ENCODE measurements at places on chromosomes 16 and 17.
A peak's percentile ranks its signal among the peaks of the same experiment; 100 is the strongest.

DNA sequence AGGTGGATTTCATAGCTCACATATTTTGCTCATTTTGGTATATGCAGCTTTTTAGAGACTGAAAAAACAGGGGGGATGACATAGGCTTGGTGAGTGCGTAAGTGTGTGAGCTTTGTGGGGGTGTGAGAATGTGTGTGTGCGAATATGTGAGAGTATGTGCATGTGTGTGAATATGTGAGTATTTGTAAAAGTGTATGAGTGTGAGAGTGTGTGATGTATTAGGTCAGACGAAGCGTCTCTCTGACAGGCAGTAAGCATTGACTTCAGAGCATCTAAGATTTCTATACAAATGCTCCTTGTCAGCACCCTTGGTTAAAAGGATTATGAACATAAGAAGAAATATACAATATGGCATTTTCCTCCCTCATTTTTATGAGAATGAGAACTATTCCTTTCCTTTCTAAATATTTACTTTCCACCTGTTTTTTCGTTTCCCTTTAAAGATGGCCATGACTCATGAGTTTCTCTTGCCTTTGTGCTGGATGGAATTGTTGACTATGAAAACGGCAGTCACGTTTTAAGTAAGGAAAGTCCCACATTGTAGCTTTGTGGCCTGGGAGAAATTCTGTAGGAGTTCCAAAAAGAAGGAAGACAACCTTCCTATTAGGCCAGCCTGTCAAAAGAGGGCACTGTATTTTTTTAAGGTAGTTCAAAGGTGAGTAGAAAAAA, 276.4 kb downstream of the FOXL1 start:
- DNase-seq: no peak

- DNase-seq: peak; percentile 15
Measured at GRCh38 chr16:75380870-75381269, 52.4 kb downstream of the CFDP1 start.

DNA sequence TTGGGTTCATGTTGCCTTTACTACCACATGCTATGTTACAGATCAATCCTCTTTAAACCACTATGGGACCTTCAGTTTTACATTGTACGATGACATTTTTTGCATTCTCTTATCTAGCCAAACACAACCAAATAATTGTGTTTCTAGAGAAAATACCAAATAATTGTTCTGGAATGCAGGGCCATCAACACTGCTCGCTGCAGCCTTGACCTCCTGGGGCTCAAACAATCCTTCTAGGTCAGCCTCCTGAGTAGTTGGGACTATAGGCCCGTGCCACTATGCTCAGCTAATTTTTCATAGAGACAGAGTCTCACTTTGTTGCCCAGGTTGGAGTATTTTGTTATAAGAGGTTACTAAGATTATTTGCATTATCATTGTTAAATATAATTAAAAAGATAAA, 237.5 kb upstream of the PMFBP1 start:
- no peak for DNase-seq

GRCh38 chr17:74921769-74922168, 1.3 kb downstream of the USH1G start:
- no peak for DNase-seq

GRCh38 chr16:4920826-4921225, 16.1 kb downstream of the PPL start:
- DNase-seq: no peak

GRCh38 chr17:65537845-65538674, 23.4 kb downstream of the AXIN2 start:
- peak; percentile 35 for DNase-seq

- DNase-seq: no peak
Measured at GRCh38 chr16:85502357-85502756, 110.8 kb upstream of the GSE1 start.

DNA sequence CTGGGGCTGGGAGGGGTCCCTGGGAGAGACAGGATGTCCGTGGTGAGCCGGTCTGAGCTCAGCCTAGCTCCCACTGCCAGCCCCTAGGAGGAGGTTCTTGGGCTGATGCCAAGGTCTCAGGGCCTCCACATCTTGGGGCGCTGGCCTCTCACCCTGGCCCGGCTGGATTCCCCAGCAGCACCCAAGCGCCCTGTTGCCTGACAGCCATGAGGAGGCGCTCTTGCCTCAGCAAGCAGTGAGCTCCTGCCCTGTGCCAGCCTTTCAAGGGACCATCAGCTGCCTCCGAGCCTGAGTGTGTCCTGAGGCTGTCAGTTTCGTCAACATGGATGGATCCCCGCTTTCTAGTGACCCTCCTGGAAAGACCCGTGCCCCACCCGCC, 234.9 kb upstream of the CIBAR2 start:
- DNase-seq: no peak

DNA sequence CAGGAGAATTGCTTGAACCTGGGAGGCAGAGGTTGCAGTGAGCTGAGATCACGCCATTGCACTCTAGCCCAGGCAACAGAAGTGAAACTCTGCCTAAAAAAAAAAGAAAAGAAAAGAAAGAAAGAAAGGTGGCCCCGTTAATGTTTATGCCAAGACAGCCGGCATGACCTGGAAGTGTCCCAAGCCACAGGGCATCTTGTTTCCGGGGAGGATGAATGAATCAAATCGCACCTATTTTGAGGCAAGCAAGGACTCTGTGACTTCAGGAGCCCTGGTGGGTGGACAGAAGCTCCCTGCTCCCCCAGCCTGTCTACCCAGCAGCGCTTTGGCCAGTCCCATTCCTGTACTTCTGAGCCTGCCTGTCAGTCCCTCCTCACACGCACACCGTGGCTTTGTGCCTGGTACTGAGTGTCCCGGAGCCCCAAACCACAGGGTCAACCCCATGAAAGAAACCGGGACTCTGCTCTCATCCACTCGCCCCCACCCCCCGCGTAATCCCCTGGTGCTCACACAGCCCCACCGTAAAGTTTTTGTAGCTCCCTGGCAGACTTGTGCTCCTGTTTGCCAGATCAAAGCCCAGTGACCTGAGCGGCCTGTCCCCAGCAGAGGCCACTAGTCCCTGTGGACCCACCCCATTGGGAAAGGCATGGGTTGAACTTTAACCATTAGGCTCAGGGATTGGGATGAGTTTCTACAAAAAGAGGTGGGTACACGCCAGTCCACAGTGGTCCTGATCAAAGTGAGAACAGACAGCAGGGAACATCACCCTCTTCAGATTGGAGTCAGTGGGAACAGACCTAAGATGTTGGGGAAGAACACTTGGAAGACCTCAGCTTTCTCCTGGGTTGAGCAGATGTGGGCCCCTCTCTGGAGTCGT, 19.3 kb downstream of the CD2BP2 start:
- DNase-seq: no peak

GRCh38 chr17:50845240-50846147, 10.1 kb downstream of the WFIKKN2 start:
- no peak for DNase-seq

DNA sequence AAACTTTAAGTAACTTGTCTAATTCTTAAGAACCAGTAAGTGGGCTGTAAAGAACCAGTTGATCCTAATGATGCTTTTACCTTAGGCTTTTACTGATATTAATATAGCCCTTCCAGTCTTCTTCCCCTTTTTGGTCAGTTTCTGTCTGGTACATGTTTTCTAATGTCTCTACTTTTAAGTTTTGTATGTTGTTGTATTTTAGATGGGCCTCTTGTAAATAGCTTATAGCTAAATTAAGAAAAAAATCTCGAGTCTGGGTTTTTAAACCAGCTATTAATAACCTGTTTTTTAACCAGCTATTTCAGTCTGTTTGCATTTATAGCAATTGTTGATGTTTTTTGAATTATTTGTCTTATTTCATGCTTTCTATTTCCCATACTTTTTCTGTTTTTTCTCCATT, 79.0 kb downstream of the PITPNC1 start:
- no peak for DNase-seq

DNA sequence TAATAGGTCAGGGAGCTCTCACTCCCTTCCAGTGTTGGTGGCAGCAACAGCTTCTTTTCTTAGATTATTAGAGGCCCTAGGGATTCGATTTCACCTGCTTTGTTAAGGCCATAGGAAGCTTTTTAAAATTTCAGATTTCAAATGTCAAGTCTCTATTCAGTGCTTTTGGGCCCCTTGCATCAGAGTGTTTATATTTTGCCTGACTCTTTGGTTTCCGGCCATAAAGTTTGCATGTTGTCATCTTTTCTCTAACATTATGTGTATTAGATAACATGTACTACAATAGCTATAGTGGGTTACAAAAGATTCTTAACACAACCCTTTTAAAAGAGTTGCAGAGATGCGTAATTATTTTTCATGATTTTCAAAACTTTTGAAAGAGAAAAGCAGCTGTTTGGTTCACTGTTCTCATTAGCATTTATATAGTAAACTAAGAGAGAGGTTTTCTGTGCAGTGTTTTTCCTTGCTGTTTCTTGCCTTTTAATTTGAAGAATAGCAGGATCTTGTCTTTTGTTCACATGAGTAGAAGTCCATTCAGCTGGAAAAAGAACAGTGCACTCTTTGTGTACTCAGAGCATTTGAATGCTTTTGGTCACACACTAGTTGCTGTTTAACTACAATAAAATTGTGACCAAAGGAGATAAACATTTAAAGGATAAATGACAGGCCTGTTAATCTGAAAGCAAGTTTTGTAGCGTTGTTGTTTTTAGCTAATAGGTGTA, 52.5 kb downstream of the FTO start:
- no peak for DNase-seq
